ENCODE measurements at places on chromosomes 5 and 9.

DNA sequence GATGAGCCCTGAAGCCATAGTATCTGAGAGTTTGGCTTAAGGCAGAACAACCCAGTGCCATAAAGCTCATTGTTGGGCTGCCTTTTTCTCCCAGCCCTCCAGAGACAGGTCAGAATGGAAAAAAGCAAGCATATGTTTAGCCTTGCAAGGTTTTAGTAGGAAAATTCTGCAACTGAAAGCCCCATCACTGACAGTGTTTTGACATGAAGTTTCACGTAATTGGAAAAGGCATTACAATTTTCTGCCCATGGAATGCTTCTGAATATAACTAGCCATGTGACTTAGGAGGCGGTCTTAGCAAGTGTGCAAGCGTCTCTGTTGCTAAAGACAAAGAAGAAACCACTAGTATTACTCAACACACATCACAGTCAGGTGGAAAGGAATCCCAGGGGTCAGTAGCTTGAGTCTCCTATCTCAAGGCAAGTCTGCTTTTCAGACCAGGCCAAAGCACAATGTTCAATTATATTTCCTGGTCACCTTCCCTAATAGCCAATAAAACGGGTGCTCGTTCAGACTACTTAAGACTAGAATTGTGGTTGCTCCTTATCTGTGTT is 117.6 kb downstream of the CARTPT start:
- DNase-seq: no peak

DNA sequence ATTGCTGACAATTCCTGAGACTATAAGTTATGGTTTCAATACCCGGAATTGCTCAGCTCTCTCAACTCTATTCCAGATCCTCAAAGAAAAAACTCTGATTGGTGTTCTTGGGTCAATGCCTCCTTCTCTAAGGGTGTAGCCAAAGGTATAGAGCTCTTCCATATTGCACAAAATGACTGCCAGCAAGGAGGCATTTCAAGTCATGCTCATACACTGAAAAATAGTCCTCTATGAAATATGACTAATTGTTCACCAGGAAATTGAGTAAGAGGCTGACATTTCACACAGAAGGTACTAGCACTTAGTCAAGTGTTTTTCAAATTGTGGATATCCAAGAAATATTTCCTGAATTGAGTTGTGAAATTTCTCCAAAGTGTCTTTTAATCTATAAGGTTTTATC is 111.1 kb upstream of the KLF9 start:
- no peak for DNase-seq

DNA sequence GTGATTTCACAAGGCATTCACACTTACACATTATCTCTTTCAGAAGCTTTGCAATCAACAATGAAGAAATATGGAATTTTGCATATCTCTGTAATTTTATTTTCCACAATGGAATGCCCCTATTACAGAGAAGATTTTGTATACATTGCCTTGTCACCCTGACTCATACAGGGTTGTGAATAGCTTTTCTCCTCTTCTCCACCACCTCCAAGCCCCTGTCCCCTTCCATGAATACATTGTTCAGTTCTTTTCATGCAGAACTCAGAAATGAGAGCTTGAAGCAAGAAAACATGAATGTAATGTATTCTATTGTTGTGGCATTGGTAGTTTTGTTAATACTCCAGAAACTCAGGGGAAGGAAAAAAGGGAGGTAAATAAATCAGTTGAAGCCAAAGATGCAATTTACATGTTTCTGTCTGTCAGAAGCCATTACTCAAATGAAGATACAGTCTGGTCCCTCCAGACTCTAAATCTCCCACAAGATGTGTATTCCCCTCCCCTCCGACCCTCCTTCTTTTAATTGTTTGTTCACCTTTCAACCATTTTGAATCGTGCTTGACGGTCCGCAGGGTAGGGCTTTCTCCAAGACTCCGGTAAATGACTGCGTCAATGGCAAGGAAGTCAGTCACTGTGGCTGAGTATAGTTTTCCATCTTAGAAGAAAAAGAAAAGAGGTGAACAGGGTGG is 86.1 kb downstream of the SEMA6A start:
- DNase-seq: no peak

DNA sequence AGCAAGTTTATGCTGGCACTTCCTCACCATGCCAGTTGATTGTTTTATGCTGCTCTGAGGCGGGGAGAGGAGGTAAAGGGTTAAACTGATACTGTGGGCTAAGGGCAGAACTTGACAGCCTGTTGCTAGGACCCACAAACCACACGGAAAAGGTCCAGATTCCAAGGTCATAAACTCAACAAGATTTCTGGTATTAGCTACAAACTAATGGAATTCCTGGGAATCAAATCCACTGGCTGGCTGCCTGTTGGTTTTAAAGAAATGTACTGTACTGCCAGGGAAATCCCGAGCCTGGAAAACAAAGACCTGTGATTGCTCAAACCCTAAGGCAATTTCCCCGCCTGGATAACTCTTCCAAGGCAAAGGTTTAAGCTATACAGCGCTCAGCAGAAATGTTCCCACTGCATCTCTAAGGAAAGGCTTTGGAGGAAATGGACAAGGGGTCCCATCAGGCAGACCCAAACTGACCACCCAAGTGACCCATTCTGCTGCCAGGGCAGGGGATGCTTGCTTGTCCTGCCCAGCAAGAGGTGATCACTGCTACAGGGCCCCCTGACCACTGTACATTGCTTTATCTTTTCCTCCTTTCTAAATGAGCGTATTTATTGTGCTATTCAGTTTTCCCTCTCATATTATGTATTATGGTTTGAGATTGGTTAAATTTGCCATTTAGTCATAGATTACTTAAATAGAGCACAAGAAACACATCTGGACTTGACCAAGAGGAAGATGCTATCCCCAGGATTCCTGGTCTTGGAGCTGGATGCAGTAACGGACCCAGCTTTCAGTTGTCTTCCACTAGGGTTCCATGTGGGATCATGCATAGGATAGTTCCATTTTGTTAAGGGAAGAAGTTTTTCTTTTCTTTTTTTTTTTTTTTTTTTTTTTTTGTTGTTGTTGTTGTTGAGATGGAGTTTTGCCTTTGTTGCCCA is 124.3 kb downstream of the SUSD1 start:
- DNase-seq: no peak

- DNase-seq: no peak
Observed at GRCh38 chr5:85293145-85293785, 908.6 kb upstream of the EDIL3 start.

GRCh38 chr5:174309131-174309795 is 263.8 kb downstream of the NSG2 start:
- no peak for DNase-seq

DNA sequence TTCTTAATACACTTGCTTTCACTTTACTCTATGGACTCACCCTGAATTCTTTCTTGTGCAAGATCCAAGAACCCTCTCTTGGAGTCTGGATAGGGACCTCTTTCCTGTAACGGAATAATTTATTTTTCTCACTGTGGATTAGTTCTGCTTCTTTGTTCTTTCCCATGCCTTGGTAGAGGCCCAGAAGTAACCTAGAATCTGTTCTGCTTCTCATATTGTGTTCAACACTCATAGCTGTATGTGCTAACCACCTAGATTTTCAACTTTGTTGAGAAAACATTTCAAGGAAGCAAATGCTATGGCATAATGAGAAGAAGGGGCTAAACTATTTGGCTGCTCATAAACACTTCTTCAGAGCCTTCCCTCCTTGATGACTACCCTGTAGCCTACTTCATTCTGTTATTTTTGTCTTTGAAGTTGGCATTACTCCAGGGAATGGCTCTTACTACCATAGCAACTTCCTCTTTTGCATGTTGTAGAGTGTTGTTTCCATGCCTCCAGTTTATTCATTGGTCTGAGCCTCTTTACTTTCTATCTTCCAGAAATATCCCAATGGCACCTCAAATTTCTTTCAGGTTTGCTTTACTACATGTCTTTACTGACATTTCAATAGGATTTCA is 74.3 kb downstream of the KIAA0825 start:
- DNase-seq: no peak

- DNase-seq: no peak
Observed at GRCh38 chr5:177302354-177303110, 987 bp downstream of the RAB24 start.

GRCh38 chr9:32741706-32742105 is 41.6 kb upstream of the TMEM215 start:
- DNase-seq: no peak

GRCh38 chr5:28703651-28704260 is 1665.4 kb upstream of the CDH9 start:
- no peak for DNase-seq

DNA sequence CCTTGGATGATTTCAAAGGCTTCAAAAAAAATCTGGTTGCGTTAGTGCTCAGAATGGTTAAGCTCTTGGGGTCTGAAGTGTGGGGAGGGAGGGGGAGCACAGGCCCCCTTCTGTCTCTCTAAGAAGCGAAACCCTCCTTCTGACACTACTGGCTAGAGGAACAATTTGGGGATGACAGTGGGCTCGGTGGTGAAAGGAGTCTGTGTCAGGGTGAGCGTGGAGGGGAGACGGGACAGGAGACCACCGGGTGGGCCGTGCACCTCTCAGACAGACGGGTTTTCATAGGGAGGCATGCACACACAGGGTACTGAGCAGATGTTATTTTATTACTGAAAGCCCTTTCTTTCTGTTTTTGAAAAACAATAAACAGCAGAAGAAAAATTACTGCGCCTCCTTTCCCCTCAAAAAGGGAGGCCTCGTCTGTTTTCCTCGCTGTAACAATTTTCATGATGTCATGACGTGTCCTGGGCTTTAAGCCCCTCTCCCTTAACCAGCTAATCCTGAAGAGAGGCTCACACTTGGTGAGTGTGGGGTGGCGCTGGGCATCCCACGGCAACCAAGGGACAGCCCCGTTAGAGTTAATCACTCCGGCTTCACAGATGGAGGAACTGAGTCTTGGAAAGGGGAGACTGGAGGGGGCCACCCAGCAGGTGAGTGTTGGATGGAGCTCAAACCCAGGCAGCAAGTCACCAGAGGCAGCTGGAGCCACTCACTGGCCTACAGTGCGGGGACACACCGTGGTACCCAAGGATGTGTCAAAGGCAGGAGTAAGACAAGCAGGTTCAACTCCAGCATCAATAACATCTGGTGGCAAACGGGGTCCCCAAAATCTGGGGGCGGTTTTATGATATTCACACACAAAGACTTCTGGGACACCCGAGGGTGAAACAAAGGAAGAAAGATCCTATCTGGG is 53.4 kb downstream of the PTCH1 start:
- DNase-seq: no peak

GRCh38 chr9:95147452-95148207 is 169.9 kb downstream of the FANCC start:
- no peak for DNase-seq

- no peak for DNase-seq
Observed at GRCh38 chr9:36337002-36337401, 63.1 kb downstream of the RNF38 start.

DNA sequence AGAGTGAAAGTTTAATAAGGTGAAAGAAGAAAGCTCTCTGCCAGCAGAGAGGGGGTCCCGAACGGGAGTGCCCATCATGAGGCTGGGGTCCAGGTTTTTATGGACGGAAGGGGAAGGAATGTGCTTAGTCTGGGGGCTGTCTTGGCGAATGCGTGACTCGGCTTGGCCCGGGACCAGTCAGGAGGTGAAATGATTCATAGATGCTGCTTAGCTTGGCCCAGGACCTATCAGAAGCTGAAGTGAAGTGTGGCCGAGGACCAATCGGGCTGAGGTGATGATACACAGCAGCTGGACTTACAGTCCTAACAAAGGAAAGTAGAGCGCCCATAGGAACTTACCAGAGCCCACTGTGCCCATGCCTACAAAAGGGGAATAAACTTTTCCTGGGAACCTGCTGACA is 3.9 kb upstream of the FKTN start:
- DNase-seq: no peak

DNA sequence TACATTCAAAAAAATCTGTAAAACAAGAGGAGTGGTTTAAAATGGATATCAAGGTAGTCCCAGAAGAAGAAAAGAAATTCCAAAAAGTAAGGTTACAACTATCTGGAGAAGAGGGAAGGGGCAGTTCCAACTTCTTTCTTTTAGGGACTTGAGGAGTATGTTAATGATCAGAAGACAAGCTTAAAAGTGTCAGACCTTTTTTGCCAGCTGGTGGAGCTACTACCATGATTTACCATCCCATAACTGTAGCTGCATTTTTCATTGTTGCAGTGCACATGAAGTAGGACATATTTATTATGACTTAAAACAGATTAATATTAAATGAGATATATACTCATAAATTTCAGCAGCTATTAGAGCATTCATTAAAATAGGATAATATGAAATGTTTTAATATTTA is 158.5 kb upstream of the RGS7BP start:
- no peak for DNase-seq

GRCh38 chr9:112166176-112167140 is 8.6 kb downstream of the SUSD1 start:
- DNase-seq: no peak

- DNase-seq: no peak
Observed at GRCh38 chr5:10502130-10502529, 60.5 kb downstream of the ROPN1L start.

- no peak for DNase-seq
Observed at GRCh38 chr9:124482431-124483031, 24.7 kb downstream of the NR5A1 start.

DNA sequence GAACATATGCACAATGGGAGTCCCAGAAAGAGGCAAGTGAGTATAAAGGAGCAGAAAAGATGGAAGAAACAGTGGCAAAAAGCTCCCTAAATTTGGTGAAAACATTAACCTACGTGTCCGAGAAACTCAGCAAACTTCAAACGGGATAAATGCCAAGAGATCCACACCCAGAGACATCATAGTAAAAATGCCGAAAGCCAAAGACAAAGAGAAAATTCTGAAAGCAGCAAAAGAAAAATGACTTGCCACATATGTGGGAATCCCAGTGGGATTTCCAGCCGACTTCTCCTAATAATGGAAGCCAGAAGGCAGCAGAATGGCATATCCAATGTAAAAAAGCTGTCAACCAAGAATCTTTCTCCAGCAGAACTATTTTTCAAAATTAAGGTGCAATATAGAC is 101.2 kb downstream of the ADAMTS2 start:
- no peak for DNase-seq

DNA sequence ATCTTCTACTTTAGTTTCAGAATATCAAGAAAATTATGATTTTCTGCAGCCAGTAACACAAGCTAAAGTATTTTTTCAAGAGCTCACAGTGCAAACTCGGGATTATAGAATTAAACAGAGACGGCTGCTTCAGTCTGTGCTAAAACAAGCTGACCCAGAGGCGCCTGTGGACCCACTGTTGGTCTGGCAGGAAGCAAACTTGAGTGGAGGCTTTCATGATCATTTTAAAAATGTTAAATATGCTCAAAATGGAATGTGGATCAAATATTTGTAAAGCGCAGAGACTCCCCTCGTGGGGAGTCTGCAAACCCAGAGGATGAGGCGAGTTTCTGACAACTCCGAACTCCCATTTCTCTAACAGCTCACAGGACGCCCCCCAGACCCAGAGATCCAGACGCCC is 13.0 kb downstream of the ROR2 start:
- DNase-seq: no peak

- peak; percentile 27 for DNase-seq
Observed at GRCh38 chr9:111483439-111483857, 735 bp downstream of the ECPAS start.
